NCI-H2029 treated with DMSO at 0.1 percent for 48 hours (cell line): ENCODE measurements at places on chromosomes 2 and 18.

- no peak for DNase-seq
Measured at GRCh38 chr2:236208019-236208926, 40.1 kb upstream of the GBX2 start.

- DNase-seq: no peak
Measured at GRCh38 chr18:3848316-3848715, 398.3 kb downstream of the TGIF1 start.

DNA sequence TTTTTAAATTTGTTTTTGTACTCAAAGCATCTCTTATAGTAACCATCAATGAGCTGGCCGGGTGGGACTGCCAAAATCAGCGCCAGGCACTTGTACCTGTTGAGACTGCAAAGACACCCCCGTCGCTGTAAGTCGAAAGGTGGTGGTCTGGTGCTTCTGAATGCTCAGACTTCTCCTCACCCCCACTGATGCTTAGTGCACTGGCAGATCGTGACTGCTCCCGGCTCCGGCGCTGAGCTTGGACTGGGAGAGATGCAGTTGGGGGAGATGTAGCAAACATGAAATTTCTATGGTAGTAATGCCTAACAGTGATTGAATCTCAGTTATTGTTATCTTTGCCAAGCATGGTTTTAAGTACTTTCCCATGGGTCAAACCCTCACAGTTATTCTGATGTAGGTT is 80.6 kb downstream of the RIF1 start:
- DNase-seq: no peak

GRCh38 chr2:204049635-204050034 is 113.1 kb downstream of the ICOS start:
- no peak for DNase-seq

- no peak for DNase-seq
Measured at GRCh38 chr2:23467618-23468017, 82.6 kb downstream of the KLHL29 start.

- peak; percentile 57 for DNase-seq
Measured at GRCh38 chr2:39379643-39380524, 57.2 kb downstream of the MAP4K3 start.

DNA sequence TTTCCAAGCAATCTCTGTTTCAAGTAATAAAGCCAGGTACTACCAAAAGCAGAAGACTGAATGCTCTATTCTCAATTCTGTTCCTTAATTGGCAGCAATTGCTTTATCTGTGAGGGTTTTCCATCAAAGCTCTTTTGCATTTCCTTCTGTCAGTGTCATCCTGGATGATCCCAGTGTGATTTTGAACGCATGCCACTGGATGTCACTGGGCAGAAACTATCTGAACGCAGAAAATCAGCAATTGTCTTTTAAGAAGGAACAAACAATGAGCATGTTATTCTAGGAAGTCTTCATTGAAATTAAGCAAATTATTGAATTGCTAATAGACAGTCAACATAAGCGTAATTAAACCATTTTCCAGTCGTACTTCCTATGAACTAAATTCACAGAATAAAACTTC is 259.0 kb upstream of the REG3G start:
- no peak for DNase-seq

DNA sequence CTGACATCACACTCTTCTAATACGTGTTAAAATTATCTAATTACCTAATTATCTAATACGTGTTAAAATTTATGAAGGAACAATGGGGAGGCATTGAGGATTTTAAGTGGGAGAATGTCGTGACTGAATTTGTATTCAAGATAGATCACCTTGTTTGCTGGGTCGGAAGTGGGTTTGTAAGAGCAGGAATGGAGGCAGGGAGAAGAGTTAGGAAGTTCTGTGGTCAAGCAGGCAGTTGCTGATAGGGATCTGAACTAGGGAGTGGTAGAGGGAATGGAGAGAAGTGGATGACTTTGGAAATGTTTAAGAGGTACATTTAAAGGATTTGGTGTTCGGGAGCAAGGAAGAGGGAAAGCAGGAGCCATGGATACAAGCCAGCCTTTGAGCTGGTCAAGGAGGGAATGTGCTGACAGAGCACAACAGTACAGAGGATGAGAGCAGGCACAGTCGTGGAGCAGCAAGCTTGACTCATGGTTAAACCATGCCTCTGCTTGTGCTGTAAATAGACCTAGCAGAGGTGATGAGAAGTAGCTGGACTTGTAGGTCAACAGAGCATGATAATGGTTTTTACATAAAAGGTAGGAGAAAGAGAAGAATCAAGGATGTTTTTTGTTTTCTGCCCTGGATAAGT is 16.2 kb downstream of the IL18RAP start:
- no peak for DNase-seq

DNA sequence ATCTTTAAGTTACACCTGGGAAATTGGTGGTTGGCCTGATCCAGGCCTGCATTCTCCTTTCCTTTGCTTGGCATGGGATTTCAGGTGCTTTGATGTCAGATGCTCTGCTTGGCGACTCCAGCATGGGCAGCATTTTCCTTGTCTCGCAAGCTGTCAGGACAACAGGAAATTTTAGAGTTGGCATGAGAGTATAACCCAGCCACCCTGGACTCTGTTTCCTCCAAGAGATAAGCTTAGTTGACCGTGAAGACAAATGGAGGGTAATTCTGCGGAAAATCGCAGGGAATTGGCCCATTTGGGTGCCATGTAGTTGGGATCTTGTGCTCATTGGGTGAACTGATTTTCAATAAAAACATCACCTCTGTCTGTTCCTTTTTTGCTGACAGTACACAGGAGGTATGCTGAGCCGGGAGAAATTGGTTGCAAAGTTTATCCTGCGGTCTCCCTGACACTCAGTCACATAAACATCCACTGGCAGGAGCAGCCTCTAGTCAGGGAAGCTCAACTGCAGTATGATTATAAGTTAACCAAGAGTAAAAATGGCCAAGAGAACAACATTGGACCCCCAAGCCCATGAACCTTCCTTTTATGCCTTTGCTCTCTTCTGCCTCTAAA is 409.9 kb downstream of the SETBP1 start:
- DNase-seq: no peak
